WERI-Rb-1 (cell line): ENCODE measurements at places on chromosomes 3 and 15.

GRCh38 chr3:184577546-184577945 lies 16.0 kb downstream of the EPHB3 start:
- DNase-seq, result no peak

DNA sequence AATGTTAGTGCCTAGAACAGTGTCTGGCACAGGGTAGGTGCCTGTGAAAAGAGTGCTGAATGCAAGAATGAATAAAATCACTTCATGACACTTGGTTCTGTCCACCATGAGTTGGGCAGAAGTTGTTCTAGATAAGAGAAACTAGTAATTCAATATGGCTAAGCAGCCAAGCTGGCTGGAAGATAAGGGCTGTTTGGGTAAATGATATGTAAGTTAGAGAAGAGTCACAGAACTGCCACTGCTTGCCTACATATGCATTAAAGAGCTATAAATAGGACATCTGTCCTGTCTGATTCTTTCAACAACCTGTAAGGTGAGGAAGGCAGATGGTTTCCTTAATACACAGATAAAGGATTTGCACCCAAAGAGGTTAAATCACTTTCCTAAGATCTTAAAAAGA lies 13.1 kb downstream of the MTMR10 start:
- DNase-seq, result no peak

- no peak for DNase-seq
Observed at GRCh38 chr3:181549266-181549665, 162.5 kb upstream of the SOX2 start.

DNA sequence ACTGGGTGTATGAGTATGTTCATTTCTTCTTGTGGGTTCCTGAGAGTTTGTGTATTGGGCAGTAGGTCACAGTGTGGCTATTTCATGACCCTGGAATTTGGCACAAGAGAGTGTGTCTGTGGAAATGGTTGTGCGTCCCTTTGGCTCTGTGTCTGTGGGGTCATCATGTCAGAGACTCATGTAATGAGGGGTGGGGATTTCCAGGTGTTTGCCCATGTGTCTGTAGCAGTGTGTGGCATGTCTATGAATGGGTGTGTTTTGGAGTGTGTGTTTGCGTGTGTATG lies 1.3 kb upstream of the GATA2 start:
- no peak for DNase-seq

- DNase-seq, result no peak
Observed at GRCh38 chr3:156397534-156397933, 157.4 kb downstream of the SSR3 start.

DNA sequence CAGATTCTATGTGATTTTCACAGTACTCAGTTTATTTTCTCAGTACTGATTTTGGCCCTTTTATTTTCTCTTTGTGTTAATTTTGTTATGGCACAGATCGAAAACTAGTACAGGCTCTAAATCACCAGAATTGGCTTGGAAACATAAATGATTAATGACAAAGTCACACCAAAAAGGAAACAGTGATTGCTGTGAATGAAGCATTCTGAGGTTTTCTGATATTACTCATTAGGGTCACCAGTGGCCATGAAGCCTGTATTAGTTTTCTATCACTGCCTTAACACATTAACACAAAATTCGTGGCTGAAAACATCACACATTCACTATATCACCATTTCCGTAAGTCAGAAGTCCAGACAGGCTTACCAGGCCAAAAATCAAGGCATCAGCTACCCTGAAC lies 343.0 kb upstream of the THRB start:
- DNase-seq, result no peak

GRCh38 chr3:46885612-46886011 lies 8.1 kb downstream of the PTH1R start:
- DNase-seq, result no peak

GRCh38 chr3:5699811-5700210 lies 512.3 kb downstream of the EDEM1 start:
- no peak for DNase-seq

DNA sequence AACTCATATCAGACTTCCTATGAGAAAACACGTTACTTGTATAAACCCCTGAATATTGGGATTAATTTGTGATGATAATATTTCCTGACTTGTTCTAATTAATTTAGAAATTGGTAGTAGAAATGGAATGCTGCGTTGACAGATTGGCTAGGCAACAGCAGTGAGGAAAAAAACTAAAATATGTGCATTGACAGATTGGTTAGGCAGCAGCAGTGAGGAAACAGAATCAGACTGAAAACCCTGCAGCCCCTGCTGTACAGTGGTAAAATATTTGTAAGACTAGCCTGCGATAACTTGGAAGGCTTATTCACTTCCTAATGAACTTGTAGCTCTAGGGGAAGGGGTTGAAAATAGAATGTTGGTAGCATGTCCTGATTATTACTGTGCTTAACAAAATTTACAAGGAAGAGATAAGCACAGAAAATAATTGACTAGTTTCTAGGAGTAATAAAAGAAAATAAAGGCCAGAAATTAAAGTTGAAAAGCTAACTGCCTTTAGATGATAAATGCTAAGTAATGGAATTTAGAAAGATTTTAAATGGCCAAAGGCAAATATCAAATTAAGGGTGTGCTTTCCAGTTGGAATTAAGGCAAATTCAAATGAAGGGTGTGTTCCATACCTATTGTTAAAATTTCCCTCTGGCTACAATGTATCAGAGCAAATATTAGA lies 29.9 kb upstream of the IL16 start:
- DNase-seq, result no peak

DNA sequence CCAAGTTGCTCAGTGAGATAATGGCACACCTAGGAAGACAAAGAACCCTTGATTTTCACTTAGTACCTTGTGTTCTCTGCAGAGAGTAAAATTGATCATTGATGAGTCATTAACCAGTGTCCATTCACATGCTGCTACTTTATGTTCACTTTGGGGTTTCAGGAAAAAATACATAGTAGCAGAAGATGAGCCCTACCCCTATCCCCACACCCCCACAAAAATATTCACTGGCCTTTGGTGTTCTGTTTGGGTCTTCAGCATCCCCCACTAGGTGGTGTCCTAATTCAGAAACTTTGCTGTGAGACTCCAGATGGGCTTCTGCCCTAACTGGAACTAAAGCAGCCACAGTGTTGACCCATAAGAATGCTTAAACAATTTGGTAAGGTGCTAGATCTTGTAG lies 178.8 kb downstream of the KLHL25 start:
- peak; percentile 37 for DNase-seq

DNA sequence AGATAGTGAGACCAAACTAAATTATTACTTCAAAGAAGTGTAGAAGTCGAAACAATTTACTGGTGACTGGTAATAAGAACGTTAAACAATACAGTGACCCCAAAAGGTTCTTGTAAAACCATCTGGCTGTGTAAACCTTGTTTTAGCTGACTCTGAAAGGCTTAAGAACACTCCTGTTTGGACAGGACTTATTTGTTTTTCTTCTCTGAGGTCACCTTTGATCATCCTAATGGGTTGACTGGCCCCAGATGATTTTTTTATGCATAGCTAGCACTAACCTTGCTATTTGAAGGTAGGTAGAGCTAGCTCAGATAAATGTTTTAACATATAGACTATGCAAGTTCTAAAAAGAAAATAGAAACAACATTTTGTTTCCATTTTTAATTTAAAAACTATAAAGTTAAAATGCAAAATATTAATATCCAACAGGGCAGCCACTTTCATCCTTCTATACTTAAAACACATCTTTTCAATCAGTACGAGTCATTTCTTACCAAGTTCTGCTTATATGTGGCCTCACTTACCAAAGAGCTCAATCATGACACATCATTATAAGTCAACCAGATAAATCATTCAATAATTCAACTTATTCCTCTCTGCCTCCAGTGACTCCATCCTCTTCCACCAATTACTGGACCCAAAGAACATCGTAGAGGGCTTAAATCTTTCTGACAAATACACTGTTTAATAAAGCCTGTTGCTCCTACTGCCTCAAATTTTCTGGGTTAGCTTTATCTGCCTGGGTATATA lies 158.8 kb downstream of the SSR3 start:
- DNase-seq, result no peak

- no peak for DNase-seq
Observed at GRCh38 chr15:63339006-63339766, 42.5 kb downstream of the CA12 start.

DNA sequence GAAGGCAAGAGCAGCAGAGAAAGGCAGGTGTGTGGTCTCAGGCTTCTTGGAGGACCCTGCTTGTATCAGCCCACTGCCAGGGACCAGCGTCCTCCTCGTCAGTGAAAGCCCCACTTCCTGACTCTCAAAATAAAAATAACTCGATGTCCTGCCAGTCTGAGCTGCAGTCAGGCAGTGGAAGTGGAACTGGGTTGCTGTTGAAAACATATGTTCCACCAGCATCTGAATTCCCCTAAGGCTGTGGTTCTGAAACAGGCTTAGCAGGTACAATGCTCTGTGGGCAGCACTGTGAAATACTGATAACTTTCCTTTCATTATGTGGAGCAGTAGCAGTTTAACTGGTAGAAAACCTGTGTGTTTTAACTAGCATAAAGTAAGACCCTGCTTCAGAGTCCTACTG lies 121.6 kb upstream of the EIF1B start:
- no peak for DNase-seq

- DNase-seq, result no peak
Observed at GRCh38 chr3:160665784-160666526, 11.0 kb upstream of the ARL14 start.

DNA sequence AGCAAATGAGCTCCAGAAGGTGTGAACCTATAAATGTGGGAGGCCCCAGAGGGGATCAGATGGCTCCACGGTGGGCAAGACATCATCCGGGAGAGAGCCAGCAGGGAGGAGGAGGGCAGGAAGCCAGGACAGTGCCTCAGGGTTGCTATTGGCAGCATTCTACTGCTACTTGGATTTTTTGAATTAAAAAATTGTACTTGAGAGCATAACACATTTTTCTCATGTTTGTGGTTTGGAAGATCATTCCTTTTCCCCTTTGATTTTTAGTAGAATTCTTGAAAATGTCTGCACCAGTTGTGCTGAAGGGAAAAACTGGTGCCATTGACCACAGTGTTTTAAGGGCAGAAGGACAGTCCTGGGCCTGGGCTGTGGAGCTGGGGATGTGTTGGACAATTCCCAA lies 59.2 kb downstream of the LYZL4 start:
- no peak for DNase-seq

GRCh38 chr3:100802126-100802525 lies 92.8 kb downstream of the TFG start:
- no peak for DNase-seq

DNA sequence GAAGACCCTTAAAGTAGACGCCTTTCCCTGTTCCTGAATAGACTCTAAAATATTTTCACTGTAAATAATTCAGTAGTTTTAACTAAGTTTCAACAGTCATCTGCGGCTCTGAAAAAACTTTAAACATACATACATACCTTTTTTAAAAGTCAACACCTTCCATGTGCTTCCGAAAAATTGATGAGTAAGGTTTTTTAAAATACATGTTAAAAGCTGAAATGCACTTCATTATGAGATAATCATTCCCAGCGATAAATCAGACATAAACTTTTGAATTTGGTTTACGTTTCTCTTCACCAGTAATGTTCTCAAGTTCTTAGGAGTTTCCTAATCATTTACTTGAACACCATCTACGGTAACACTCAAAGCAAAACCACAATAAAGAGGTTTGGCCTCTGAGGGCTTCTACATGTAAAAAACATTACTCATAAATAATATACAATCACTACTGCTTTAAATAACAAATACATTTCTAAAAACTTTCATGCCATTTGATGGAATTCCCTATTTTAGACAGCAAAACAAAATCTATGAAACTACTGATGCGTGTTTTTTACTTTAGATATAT lies 403.5 kb downstream of the SHQ1 start:
- DNase-seq, result no peak

- no peak for DNase-seq
Observed at GRCh38 chr3:186359078-186359477, 3.0 kb downstream of the DGKG start.

- DNase-seq, result no peak
Observed at GRCh38 chr15:51185213-51186159, 90.8 kb upstream of the TNFAIP8L3 start.

DNA sequence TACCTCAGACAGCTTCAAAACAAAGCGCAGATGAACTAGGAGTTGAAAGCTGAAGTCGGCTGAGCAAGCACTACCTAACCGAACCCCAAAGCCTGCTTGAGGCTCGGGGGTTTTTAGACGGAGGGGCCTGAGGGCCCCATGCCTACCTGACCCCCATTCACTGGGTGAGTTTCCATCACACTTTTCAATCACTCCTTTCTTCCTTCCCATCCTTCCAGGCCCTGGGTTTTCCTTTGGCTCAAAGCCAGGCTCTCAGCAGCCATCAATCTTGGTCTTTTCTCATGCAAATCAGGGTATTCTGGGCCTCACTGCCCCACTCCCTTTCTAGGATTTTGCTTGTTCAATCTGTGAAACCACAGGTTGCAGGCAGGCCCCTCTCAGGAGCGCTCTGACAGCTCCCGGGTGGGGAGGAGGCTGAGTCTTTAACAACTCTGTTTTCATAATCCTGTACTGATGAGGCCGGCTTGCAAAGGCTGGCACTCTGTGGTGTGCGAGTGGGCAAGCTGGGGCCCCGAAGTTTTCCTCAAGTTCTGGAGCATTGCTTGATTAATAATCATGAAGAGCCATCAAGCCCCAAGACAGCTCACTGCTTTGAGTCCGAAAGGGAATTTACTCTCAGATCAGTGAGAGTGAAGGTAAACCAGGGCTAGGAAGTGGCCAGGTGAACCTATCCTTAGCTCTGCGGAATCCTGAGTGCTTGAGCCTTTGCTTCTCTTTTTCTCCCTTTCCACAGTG lies 97.6 kb downstream of the FRMD4B start:
- DNase-seq, result no peak

- DNase-seq, result no peak
Observed at GRCh38 chr3:185767002-185767688, 57.7 kb downstream of the IGF2BP2 start.

- no peak for DNase-seq
Observed at GRCh38 chr15:41901431-41901830, 7.6 kb upstream of the SPTBN5 start.

- DNase-seq, result no peak
Observed at GRCh38 chr15:85063522-85064079, 81.9 kb downstream of the PDE8A start.

GRCh38 chr15:66820481-66821176 lies 118.6 kb downstream of the SMAD6 start:
- no peak for DNase-seq

GRCh38 chr3:124078953-124079911 lies 87.3 kb upstream of the ROPN1 start:
- peak; percentile 19 for DNase-seq

DNA sequence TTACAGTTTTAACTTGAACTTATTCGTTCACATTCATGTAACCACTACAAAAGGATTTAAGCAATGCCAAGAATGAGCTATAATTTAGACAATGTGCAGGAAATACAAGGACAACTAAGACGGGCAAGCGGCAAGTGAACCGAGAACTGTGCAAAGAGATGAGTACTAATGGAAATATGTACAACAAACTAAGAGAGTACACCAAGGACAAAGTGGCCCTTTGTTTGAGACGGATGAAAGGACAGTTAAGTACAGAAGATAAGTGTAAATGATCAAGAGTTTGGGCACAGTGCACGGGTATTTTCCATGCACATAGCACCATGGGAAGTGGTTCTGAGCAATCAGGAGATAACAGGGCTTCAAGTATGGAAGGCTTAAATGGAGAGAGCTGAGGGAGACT lies 281.7 kb downstream of the ROBO2 start:
- DNase-seq, result no peak

- no peak for DNase-seq
Observed at GRCh38 chr3:128555098-128555825, 62.3 kb upstream of the GATA2 start.
